NCI-H2227 treated with DMSO at 0.1 percent for 48 hours (cell line): ENCODE measurements at places on chromosomes 5 and 9.

- no peak for DNase-seq
These were observed 6.3 kb downstream of the MRPL36 start for GRCh38 chr5:1793301-1793740.

DNA sequence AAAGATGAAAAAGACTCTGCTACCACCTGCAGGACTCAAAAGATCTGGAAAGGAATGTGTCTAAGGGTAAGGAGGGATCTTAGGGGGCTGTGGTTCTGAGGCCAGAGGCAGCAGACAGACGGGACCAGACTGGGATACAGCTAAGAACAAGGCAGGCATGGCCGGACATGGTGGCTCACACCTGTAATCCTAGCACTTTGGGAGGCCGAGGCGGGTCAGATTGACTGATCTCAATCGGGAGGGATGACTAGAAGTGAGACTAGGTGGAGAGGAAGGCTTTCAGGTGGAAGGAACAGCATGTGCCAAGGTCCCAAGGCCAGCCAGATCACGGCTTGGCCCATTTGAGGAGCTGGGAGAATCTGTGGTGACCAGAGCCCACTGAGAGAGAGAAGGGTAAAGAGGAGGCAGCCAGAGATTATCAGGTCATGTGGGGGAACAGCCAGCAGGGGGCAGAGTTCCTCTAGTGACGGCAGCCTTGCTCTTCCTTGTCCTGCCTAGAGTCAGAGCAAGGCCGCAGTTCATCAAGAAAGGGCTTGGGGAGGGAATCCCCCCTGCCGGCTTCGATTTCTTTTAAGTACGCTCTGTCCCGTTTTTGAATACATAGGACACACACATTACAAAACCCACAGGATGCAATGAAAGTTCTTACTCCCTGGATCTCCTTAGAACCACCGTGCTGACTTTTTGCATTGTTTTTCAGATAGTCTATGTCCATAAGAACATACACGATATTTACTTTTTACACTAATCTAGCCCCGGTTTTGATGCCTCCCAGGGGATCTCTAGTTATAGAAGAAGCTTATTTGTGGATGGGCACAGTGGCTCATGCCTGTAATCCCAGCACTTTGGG is 2.6 kb upstream of the OLFML2A start:
- DNase-seq, result peak; percentile 20

DNA sequence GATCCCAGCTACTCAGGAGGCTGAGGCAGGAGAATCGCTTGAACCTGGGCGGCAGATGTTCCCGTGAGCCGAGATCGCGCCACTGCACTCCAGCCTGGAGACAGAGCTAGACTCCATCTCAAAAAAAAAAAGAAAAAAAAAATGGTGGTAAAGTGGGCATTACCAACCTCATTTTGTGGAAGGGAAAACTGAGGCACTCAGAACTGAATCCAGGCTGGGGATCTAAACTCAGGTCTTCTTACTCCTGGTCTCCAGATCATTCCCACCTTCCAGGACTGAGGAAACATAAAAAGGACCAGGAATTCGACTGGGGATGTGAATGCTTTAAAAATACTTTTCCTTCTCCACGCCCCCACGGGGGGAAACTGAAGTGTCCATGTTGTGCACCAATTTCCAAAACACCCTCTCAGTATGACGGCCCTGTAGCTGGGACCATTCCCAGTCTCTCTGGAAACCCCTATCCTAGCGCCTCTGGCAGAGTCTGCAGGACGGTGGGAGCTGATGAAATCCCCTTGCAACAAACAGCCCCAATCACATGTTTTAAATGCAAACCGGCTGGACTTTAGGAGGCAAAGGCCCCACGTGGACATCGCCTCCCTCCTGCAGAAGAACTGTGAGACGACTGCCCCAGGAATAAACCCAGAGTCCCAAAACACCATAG is 8.9 kb upstream of the AKNA start:
- DNase-seq, result no peak

DNA sequence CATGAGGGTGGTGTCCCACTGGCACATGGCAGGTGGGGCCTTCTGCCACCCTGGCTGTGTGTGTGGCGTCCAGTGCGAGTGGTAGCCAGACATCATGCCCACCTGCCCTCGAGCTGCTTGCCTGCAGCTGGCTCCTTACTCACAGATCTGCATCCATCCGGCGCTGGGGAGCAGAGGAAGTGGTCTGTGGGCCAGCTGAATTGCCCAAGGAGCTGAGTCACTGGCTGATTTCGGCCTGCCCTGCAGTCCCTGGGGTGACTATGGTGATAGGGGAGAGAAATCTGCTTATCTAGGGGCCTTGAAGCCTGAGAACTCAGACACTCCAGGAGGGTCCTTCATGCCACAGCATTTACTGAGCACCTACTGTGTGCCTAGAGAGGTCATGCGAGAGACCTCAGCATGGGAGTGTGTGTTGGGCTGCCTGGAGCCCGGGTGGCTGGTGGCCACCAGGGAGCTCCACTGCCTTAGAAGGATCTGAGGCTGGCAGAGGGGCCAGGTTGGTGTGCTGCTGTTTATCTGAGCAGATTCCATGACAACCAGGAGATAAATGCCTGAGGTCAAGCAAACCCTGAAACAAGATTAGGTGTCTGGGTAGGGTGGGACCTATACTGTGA is 57.1 kb downstream of the SLC22A5 start:
- no peak for DNase-seq

DNA sequence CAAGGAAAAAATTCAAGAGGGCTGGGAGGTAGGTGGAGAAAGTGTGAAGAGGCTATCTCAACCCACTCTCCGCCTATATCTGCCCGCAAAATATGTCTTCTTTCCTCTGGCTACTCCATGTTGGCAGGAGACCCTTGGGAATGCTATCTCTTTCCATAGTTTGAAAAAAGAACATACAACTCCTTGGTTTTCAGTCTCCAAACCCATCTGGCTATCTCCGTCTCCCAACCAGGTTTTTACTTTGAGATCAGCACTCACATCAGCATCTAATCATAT is 109.9 kb upstream of the IFNE start:
- DNase-seq, result no peak

GRCh38 chr5:78221964-78222451 is 72.5 kb downstream of the AP3B1 start:
- DNase-seq, result no peak

- DNase-seq, result no peak
These were observed 48.1 kb downstream of the EBF1 start for GRCh38 chr5:159051421-159052282.

- DNase-seq, result no peak
These were observed 114.4 kb upstream of the PPP1R26 start for GRCh38 chr9:135365013-135365768.

DNA sequence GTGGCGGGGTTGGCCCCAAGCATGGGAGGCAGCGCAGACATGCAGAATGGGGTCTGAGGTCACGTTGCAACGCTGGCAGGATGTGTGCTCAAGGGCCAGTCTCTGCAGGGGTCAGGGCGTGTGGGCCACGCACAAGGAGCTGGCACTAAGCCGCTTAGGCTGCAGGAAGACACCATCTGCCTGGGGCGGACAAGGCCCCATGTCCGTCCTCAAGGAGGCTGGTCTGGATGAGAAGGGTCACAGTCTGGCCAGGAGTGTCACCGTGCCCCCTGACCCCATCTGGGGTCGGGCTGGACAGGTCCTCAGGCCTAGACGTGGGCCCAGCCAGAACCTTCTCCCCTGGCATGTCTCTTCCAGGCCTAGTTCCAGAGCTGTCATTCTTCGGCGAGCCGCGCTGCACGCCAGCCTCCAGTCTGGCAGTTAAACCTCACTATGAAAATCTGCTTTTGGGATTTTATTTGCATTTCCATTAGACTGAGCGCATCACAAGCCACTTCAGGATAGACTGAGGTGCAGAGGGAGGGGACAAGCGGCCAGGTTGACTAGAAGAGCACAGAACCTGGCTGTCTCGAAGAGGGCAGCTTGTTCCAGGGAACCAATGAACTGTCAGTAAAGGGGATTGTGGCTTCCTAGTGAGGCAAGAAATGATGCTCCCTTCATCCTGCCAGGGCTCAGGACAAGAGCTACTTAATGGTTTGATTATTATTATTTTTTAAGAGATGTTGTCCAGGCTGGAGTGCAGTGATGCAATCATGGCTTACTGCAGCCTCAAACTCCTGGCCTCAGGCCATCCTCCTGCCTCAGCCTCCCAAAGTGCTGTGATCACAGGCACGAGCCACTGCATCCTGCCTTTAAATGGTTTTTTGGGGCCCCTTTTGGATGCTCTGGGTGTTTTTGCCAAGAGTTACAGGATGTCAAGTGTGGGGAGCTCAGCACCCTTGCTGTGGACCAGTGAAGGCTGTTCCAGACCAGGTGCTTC is 4.3 kb downstream of the BRD3OS start:
- DNase-seq, result no peak
